Left lung (tissue), 14 donors: ENCODE measurements at places on chromosomes 6 and 20. TPM values are rescaled to one million over a fixed set of nuclear protein-coding genes. Genes with fewer than 3 reads are reported as not detected.

Gene PERP
- 31.4 TPM for total RNA-seq

Gene FARS2
- 20.3 TPM for total RNA-seq

Gene TMEM244
- not detected for total RNA-seq

- DNase-seq = no peak
Observed at GRCh38 chr6:143694560-143694959, 16.8 kb downstream of the PHACTR2 start.

- DNase-seq = no peak
Observed at GRCh38 chr6:39197922-39198500, 31.3 kb downstream of the KCNK5 start.

DNA sequence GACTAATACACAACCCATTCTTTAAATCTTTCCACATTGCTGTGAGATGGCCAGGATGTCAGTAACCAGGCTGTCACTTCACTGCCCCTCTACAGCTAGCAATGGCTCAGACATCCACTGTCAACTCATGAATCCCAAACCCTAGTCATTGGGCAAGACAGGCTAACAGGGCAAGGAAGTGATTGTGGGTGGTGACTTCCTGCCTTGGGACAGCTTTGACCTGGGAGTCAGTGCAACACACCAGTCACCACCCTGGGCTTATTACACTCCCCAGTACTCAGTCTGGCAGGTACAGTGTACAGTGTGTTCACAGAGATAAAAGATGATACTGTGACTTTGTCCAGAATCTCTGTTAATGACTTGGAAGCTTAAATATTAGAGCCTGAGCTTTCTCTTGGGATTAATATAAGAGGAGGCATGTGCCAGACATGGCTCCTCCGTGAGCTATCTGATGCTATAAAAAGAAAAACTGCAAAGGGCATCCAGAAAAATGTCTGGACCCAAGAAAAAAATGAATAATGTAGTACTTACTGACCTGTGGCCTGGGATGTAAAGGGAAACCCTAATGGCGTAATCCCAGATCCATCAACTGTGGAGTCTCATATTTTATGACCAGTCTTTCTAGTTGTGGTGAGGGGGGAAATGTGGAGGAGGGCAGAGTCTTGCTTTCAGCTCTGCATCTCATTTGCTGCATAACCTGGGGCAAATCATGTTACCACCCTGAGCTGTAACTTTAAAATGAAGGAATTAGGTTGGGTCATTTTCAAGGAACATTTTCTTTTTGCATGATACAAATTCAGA, 244.4 kb downstream of the SLC24A3 start:
- DNase-seq = no peak

DNA sequence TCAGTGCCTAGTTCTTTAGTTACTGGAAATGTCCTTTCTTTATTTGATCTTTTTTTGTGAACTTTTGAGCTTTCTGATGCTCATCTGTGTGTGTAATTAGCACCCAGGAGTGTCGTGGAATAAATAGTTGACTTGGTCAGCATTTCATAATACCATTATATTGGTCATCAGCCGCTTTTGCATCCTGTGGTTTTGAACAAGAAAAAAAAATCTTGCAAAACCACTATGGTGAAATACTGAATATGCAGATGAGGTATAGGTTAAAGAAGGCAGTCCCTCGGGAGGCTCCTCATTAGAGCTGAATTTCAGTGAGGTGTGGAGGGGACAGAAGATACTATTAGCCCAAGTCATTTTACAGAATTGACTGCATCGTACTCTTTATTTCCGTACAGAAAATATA, 90.1 kb downstream of the FOXO3 start:
- no peak for DNase-seq

DNA sequence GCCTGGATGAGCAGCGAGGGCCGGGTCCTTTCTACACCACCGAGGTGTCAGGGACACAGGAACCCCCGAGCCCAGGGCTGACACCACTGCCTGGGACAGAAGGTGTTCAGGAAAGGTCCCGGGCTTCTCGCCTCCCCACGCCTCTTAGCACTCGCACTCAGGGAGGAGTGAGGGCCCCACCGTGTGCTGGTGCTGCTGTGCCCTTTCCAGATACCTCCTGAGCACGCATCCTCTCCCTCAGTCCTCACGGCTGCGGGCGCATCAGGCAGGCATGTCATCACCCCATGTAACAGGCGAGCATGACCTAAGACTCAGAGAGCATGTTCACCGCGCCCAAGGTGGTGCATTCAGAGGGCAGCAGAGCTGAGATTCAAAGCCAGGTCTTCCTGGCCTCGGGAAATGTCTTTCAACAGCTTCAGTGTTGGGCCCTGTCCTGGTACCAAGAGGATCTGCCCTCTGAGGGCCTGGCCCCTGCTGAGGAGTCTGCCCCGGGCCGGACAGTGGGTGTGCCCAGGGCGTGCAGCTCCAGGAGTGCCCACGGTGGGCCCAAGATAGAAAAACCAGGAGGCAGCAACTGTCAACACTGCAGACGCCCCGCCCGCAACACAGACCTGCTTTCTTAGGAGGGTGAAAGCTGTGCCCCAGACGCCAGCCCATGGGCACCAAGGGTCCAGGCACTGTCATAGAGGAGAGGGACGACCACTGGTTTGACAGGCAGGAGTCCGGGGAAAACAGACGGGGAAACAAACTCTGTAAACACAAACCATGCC, 29.2 kb downstream of the TGM2 start:
- no peak for DNase-seq
